Memory B cell (primary cell): ENCODE measurements at places on chromosomes 2 and 18.

DNA sequence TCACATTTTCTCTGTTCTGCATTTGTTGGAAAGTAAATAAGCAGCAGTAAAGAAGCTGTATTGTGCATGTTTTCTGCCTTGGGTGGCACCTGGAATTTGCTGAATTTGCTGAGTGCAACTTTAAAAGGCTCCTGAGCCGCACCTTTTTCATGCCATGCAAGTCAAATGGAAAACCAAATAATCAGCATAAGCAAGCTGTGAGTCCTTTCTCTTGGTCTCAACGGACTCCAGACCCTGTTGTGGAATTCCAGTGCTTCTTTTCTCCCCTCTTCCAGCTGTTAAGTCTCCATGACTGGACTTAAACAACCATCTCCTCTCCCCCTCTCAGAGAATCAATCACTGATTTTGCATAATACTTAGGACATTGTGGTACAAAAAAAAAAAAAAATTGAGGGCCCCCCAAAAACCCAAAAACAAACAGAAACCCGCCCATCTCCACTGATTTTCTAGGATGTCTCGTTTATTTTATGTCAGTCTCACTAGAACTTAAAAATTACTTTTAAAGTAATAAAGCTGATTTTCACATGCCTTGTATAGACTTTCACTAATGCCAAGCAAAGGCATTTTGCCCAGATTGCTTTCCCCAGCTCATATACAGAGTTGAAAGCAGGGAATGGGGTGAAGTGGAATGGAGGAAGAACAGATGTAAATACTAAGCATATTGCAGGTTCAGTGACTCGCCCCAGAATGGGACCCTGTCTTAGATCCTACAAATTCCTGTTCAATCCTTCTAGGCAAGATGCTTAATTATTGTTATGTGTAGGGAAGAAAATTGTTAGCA lies 5.1 kb upstream of the CETN1 start:
- no peak for DNase-seq

DNA sequence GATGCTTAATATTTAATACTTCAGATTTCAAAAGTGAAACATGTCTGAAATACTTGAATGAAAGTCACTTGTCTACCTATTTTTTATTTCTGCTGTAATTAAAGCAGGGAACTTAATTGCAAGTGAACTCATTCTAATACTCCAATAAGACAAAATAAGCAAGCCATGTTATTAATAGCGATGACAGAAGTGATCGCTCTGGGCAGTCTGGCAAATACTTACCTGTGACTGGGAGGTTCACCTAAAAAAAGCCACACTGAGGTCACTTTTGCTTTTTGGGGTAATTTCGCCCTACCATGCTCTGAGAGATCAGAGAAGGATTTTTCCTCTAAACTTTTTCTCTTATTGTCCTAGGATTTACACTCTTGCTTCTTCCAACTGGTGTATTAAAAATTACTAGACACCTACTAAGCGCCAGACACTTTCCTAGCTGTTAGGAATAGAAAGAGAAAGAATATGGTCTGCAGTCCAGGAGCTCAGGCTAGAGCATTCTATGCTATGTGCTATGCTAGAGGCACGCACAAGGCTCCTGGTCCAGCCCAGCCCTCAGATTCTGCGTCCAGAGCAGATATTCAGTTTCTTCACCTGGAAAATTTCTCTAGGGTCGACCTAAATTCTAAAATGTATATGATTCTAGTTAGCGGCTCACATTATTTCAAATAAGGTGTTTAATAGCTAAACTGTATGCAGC lies 26.5 kb upstream of the PPP1CB start:
- DNase-seq = no peak

DNA sequence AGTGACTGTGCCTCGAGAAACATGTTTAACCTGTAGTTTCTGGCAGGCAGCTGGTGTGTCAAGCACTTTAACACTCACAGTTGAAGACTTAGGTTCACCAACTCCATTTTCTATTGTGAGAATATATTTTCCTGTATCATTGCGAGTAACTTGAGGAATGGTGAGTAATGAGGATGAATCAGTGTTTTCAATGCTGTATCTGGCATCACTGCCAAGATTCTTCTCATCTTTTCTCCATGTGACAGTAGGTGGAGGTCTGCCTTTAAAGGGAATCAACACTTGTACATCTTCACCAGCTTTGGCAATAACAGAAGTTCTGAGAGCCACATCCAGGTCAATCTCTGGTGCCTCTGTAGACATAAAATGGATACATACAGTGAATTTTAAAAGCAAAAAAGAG lies 72.8 kb downstream of the PLEKHA3 start:
- DNase-seq = no peak

DNA sequence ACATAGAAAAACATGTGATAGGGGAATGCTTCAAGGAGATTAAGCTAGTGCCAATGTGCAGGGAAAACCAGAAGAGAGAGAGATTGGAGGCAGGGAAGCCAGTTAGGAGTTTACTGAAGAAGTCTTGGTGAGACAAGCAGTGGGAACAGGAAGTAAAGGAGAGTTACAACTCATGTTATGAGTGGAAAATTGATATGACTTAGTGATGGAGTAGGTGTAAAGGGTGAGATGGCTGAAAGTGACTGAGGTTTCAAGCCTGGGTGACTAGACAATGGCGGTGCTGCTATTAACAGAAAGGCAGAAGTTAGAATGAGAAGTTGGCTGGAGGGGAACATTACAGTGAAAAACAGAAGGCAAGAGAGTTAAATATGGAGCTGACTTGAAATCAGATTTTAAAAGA lies 16.5 kb downstream of the DOK1 start:
- DNase-seq = no peak

DNA sequence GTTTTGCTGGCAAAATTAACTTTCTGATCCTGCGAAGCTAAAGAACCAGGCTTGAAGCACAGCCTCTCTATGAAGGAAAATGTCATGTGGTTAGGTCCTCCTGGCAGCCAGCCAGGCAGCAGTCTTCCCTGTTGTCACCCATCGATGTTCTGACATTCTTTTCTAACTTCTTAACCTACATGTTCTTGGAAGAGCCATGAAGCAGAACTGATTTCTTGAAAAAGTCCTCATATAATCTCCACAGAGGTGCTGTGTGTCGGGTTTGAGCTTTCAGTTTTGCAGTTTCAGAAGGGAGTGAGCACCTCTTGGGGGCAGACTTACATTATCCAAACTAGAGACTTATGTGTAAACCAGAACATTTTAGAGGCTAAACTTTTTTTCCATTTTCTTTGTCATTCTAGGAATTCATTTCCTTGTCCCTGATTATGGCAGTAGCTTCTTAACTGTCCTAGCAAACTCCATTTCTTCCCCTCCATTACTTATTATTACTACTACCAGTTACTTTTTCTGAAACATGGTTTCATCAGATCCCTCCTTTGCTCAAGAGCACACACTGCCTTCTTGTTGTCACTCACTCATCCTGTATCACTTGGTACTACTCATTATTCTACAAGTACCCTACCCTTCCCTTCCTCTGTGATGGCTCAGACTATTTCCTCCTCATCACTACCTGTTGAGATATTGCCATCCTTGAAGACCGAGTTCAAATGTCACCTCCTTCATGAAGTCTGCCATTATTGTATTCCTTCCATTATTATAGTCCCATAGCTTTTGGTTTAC lies 31.1 kb downstream of the DOK1 start:
- DNase-seq = no peak

DNA sequence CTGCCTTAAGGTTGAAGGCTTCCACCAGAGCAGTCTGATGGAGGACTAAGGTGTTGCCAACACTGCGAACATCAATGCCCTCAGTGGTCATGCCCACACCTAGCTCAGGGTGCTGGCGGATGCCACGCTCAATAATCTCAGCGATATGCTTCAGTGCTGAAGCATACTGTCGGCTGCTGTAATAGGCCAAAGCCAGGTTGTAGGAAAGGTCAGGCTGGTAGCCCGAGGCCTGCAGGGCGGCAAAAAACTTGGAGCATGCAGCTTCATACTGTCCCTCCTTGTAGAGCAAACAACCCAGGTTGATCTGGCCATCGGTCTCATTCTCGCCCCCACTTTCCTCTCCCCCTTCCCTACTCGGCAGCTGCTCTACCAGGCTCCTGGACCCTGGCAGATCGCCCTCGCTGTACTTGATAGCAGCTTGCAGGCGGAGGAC lies 159.4 kb downstream of the AGPS start:
- DNase-seq = no peak

- no peak for DNase-seq
Measured at GRCh38 chr2:236171181-236171679, 3.0 kb upstream of the GBX2 start.

DNA sequence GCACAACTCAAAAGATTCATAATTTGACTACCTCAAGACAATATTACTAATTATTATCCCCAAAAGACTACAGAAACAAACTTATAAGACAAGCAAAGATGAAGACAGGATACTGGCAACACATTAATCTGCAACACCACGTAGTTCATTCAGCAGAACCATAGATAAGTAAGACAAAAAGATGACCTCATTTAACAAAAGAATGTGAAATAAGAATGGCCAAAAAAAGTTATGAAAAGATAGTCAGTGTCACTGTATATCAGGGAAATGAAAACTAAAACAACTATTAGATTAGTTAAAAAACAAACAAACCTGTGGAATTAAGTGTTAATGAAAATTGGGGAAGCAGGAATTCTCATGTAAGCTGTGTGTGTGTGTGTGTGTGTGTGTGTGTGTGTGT lies 19.4 kb downstream of the PSMD14 start:
- DNase-seq = no peak

DNA sequence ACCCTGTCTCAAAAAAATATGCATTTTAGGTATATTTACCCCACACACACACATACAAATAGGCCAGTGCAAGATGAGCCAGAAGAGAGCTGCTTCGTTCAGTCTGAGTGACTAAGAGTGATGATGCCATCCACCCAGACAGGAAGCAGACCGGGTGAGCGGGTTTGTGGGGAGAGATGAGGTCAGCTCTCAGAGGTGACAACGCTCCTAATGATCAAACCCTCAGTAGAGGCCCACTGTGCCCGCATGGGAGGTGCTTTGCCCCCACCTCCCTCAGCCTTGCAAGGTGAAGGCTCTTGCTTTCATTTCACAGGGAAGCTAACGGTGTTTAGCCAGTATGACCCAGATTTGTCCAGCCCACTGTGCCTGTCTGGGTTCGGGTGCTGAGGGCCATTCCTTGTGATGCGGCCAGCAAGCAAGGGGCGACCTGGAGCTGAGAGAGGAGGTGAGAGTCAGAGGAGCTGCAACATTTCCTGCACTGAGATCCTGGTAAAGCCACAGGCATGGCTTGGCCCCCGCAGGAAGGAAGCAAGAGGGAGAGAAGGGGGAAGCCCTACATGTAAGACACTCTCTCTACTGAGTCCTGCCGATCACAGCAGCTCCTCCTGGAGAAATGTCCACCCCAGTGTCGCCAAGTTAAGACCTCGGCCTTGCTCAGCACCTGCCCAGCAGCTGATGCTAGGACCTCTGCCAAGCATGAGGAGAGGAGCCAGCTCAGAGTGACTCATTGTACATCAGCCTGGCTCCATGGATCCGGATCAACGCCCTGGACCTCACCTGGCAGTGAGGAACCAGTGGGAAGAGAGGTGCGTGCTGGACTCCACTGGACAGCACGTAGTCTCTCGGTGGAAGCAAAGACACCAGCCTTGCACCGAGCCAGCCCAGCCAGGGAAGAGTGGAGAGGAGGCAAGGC lies 37.0 kb downstream of the NIFK start:
- DNase-seq = peak; percentile 26

GRCh38 chr2:177242121-177242987 lies 22.2 kb downstream of the NFE2L2 start:
- DNase-seq = no peak

GRCh38 chr2:113116100-113116958 lies 11.1 kb upstream of the IL1RN start:
- peak; percentile 13 for DNase-seq

DNA sequence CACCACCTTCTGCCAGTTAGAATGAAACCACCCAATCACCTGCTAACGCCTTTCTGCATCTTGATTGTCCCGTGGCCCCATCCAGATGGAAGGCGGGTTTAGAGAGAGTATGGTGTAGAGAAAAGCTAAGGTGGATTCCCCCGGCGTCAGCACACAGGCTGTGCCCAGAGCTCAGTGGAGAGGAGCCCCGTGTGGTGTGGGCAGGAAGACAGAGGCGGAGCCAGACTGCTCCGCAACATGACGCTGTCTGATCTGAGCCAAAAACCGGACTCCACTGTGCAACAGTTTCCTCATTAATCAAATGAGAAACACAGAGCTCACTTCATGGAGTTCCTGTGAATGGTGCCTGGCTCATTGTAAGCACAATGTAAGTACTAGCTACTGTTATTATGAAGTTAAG lies 448.1 kb upstream of the SMIM21 start:
- DNase-seq = no peak

- no peak for DNase-seq
Measured at GRCh38 chr2:204898928-204899640, 353.8 kb downstream of the PARD3B start.

DNA sequence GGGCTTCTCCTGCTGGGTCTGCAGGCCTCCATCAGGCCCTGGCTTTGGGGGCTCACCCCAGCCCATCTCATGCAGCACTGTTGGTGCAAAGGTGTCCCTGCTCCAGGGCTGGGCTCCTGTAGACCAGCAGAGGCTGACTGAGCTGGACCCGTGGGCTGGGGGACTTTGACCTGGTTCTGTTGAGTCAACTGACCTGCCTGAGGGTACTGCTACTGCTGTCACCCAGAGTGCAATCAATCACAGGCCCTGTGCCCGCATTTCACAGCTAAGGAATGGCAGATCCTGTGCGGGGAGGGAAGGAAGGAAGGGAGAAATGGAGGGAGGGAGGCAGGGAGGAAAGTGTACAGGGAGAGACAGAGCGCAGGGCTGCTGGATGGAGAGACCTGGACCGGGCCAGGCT lies 136.8 kb downstream of the TPO start:
- DNase-seq = no peak

GRCh38 chr2:36497570-36498163 lies 100.3 kb downstream of the FEZ2 start:
- no peak for DNase-seq

DNA sequence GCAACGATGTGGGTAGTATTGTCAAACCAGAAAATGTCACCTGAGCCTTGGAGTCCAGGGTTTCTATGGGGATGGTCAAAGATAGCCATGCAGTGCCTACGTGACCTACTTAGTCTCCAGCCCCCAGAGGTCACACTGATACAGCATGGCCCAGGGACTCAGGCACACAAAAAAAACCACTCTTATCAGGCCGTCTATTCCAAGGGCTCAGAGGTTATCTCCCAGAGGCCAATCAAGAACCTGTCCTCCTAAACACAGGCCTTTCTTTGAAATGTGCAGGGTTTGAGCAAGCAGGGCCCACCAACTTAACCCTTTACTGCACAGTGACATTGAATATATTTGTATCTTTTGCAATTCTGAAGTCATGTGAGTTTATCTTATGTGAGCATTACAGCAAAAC lies 82.7 kb downstream of the MRO start:
- DNase-seq = no peak

DNA sequence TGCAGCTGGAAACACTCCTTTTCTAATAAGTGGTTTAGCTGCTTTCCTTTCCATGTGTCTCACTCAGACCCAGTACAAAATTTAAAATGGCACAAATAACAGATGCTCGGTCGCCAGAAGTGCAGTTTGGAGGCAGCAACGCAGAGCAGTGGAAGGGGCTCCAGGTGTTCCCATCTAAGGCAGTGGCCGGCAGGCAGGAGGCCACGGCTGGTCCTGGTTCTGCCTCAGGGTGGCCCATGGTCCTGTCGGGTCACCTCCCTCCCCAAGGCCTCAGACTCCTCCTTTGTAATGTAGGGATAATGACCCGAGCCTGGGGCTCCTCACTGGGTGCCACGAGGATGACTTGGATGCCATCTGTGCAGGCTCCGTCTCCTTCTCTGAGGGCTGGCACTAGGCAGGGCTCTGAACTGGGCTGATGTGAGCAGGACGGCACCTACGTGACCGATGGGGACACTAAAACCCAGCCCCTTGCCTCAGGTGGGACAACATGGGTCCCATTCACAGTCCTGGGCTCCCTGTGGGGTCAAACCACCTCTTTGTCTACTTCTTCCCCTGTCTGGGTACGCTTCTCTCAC lies 80.9 kb upstream of the SLC66A3 start:
- DNase-seq = no peak
